Nephron progenitor cell (in vitro differentiated cells): ENCODE measurements at places on chromosomes 11 and 22.

DNA sequence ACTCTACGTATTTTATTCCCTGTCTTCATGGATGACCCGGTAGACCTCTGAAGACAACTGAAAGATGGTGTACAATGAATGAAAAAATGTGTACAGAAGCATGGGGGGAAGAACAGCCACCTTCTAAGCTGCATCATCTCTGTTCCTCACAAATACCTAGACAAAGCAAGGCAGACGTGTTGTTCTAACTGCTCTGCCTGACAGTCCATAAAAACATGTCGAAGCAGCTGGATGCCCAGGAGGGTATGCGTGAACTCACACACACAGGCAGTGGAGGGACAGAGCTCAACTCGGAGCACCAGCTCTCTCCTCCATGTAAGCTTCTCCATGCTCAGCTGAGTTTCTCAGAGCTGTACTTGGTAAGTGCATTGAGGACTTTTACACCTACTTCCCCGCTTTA, 327.4 kb downstream of the CTTN start:
- DNase-seq: no peak

DNA sequence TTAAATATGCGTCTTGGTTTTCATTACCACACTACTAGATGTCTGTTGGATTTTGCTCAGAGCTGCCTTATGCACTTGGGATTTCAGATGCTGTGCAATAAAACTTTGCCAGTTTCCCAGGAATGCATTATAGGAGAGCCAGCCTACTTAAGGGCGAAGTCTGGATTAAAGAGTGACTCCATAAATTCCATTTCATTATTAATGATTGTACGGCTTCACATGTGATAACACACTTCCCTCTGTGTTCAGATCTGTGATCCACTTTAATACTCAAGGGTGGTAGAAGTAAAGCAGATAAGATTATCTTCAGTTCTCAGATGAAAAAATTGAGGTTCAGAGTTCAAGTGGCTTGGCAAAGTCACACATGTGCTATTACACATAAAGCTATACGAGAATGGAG, 110.2 kb downstream of the C11orf91 start:
- DNase-seq: no peak

GRCh38 chr22:31866918-31867317, 77.4 kb upstream of the YWHAH start:
- no peak for DNase-seq

DNA sequence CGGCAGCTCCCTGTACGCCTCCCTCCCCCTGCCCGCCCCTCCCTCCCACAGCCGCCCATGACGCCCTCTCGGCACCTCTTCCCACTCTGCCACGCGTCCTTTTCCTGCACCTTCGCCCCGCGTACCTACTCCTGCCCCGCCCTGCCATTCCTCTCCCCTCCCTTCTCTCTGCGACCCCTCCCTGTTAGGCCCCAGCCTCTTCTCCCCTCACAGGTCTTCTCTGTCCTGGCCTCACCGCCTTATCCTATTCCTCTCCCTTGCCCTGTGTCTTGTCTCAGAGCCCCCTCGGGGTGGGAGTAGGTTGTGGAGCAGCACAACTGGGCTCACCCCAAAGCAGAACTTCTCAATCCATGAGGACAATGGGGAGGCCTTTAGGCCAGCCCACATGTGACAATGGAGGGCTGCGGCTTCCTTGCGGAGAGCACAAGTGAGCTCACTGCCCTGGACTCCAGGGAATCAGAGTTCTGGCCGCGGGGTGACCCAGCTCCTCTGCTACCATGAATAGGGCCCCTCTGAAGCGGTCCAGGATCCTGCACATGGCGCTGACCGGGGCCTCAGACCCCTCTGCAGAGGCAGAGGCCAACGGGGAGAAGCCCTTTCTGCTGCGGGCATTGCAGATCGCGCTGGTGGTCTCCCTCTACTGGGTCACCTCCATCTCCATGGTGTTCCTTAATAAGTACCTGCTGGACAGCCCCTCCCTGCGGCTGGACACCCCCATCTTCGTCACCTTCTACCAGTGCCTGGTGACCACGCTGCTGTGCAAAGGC, 539 bp downstream of the SLC35C1 start:
- DNase-seq: peak; percentile 21

- DNase-seq: no peak
These were observed 559 bp downstream of the SNX19 start for GRCh38 chr11:130915603-130916237.

- DNase-seq: no peak
These were observed 44.9 kb downstream of the TTC17 start for GRCh38 chr11:43403357-43404231.

DNA sequence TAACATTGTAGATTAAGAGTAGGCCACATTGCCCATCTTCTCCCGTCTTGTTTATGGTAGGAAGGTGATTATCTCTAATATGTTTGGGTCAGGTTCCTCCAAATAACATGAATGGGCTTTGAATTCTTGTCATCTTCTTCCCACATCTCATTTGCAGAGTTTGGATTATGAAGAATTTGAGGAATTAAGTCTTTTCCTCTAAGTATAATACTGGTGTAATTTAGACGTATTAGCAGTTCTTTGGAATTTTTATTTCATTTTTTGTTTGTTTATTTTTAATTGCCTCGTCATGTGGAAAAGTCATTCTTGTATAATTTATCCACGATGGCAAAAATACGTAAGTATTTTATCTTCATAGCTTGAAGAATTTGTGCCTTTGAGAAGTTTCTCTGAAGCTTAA, 73.4 kb downstream of the ARHGEF12 start:
- DNase-seq: no peak

DNA sequence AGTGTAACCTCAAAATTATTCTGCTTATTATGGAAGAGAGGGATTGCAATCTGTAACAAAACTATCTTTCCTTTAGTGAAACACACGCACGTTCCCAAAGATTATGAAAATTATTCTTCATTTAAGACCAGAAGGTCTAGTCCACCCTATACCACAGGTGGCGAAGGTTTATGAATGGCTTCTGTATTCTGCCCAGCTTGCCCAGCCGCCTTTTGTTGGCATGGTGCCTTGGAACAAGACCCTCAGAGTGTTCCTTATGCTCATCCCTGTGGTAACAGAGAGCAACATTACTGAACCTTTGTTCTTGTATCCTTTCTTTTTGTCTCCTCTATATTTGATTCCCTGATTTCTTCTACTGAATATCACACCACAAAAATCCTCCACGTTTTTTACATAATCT, 116.4 kb downstream of the FAR1 start:
- DNase-seq: no peak

DNA sequence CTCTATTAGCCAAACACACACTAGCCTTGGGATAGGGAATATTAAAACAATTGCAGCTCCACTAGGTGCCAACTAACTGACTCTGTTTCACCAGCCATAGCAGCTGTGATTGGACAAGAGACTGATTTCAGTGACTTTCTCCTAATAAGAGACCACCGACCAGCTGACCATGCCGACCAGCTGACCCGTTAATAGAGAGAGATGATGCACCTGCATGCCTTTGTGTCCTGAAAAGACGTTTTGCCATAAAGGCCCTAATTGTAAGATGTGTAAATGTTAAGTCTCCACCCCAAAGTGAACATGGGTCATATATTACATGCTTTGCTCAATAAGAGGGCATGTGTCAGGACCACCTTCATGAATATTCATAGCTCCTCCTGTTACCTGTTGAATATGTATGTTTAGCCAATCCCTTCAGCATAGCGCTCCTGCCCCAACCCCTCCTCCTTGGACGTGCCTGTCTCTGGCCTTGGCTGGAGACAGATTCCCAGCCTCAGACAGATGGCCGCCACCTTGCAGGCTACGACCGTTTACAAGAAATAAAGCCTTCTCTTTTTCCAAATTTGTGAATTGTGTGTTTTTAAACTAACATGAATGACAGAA, 1.3 kb upstream of the NADSYN1 start:
- peak; percentile 29 for DNase-seq

GRCh38 chr11:19433367-19433766, 192.6 kb upstream of the E2F8 start:
- DNase-seq: no peak

- DNase-seq: no peak
These were observed 1003.3 kb upstream of the CCDC90B start for GRCh38 chr11:84289381-84289906.

- peak; percentile 80 for DNase-seq
These were observed 59.6 kb upstream of the PAX6 start for GRCh38 chr11:31870609-31871309.

- DNase-seq: peak; percentile 54
These were observed 31.9 kb downstream of the FLI1 start for GRCh38 chr11:128725630-128726319.

DNA sequence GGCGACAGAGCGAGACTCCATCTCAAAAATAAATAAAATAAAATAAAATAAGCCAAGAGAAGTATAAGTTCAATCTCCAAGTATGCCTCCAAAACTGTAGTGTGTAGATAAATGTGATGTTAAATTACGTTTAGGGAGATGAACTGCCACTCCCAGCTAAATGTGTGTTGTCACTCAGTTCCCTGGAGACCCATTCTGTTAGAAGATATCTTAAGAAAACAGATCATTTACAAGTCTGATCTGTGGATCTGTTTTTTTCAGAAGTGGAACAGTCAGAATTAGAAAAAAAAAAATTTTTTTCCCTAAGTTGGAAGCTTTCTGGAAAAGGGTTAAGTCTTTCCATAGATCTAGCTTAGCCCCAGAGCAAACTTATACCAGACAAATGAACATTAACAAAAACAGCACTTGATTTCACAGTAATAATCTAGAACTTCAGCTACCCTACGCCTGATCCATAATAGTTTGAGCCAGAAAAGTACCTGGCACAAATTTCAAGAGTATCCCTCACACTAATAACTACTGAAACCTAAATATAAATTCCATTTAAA, 18.2 kb downstream of the CELF1 start:
- DNase-seq: no peak
